T-helper 1 cell (primary cell): ENCODE measurements at places on chromosomes 3 and 15.

DNA sequence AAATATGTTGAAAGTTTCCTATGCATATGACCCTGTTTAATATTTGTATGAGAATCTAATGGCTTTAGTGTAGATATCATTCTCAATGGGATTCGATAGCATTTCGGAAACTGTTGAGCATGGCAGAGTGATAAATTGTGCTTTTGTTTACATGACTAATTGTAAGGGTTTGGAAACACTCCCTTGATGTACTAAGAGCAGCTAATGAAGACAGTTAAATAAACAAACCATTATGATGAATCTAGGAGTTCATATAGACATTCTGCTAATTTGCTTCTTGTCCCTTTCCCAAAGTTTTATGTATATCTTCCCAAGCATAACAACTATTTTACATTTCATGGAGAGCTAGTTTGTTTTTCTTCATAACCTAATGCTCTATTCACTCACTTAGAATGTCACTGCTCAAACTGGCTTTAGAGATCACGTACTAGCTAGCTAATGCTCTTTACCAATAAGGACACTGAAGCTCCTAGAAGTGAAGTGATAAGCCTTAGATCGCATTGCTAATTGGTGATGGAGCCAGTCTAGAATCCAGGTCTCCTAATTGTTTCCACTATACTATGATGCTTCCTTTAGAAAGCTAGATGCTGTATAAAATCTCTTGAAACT, 140.8 kb downstream of the TP63 start:
- DNase-seq = no peak

- no peak for DNase-seq
These were observed 82.6 kb downstream of the TRIM42 start for GRCh38 chr3:140760324-140761075.

GRCh38 chr3:159726231-159726964, 262.2 kb upstream of the IL12A start:
- no peak for DNase-seq

GRCh38 chr3:138065949-138066348, 49.5 kb downstream of the DZIP1L start:
- no peak for DNase-seq

- DNase-seq = no peak
These were observed 713.5 kb upstream of the ARPP21 start for GRCh38 chr3:34925851-34926250.

GRCh38 chr15:41621200-41622193, 38.7 kb upstream of the MGA start:
- peak; percentile 58 for DNase-seq

GRCh38 chr3:98070840-98071239, 16.1 kb upstream of the OR5AC2 start:
- DNase-seq = no peak

- no peak for DNase-seq
These were observed 99.1 kb downstream of the OXSM start for GRCh38 chr3:25888892-25889524.

DNA sequence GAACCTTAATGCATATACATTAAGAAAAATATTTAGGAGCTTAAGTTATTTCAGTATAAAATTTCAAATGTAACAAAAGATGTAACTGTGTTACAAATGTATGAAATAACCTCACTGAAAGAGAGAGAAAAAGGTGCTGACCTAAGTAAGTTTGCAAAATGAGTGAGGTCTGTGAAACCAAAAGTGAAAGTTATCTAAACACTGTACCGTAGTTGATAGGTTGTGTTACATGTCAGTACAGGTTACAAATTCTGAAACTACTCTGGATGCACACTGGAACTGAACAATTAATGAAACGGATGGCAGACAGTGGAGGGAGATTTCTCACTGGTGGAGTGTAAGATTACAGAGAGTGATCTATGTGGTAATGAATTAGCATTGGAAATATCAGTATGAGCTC, 420.7 kb downstream of the ZNF385D start:
- DNase-seq = no peak

- no peak for DNase-seq
These were observed 317.3 kb upstream of the ARPP21 start for GRCh38 chr3:35322070-35322469.

DNA sequence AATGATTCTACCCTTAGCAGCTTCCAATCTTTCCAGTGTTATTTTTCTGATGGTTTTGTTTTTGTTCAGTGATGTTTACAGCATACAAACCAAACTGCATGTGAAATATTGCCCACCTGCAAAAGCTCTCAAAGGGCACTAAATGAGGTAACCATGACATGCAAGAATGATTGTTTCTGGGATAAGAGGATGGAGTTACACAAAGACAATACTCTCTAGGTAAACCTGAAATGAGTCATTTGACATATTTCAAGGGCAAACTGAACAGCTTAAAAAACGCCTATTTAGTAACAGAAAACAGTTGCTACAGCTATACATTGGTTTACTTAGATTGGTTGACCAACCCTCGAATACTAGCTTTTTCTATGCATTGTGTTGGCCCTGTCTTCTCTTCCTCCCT, 481.7 kb downstream of the ZPLD1 start:
- no peak for DNase-seq

GRCh38 chr3:14122301-14122700, 2.4 kb downstream of the CHCHD4 start:
- no peak for DNase-seq

DNA sequence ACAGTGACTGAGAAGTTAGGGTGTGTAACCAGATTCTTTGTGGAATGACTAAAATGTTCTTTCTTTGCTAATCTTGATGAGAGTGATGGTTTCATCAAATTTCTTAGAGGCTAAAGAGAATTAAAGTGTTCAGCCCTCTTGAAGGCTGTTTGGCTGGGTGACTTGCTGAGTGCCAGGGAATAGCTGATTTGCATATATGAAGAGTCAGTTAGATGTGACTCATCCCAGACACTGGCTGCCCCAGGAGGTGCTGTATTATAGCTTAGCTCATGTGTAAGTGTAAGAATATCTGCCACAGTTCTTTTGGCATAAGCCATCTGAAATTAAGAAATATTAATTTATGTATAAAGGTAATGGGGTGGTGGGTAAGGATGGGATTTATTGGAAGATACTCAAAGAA, 535.1 kb downstream of the NLGN1 start:
- no peak for DNase-seq

DNA sequence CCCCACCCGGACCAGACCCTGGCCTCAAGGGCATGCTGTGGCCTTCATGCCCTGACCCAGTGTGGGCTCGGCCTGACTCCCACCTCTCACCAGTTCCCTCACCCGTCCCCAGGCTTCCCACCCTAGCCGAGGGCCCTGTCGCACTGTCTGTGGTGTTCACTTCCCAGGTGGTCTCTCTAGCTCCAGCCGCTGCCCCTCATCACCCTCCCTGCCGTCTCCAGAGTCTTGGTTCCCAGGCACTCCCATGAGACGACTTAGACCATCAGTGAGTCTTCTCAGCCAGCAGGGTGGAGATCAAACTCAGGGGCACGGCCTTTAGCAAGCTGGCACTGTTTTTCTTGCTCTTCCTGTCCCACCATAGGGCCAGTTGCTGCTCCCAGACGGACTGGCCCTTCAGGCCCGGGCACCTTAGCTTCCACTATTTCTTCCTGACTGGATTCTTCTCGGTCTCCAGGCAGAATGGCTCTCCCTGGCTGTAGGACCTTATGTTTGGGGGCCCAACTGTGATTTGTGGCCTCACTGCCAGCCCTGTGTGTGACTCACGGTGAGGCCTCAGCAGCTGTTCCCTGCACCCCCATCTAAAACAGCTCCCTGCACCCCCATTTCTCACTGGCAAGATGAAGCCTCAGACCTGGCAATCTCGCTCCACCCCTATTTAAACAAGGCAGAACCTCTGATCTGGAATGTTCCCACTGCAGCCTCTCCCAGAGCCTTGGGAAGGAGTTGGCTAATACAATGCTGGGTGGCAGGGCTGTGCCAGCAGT, 9.4 kb upstream of the PCSK6 start:
- no peak for DNase-seq

DNA sequence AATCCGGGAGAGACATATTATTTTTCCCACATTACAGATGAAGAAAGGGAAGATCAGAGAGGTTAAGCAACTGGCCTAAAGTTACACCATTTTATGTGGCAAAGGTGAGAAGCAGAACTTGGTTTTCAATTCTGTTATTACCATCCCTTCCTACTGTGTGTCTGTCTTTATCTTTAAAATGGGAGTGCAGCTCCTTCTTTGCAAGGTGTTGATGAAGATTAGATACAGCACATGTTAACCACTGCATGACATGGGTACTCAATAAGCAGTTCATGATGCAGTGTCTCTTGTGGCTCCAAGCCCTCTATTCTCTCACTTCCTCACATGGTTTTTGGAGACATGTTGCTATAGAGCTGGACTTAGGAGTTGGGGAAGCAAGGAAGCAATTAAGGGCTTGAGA, 23.1 kb upstream of the TBC1D21 start:
- no peak for DNase-seq

GRCh38 chr15:59689626-59690236, 611 bp upstream of the BNIP2 start:
- peak; percentile 61 for DNase-seq

DNA sequence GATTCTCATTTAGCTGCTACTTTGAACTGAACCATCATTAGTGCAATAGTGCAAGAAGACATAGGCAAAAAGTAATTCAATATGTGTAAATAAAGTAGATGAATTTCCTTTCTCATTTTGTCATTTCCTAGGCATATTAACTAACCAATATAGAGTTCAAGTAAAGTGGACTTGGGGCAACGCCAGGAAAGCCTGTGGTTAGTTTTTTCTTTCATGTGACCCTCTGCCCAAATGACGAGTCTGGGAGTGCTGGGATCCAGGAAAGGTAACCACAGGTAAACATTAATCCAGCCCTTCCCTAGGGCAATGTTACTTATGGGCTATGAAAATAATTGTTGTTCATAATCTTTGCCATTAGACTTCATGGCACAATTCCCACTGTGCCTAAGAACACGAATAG, 181.0 kb downstream of the VPS13C start:
- no peak for DNase-seq
